ENCODE measurements at places on chromosomes 11 and 22.

- DNase-seq = no peak
Observed at GRCh38 chr22:39662686-39663052, 92.1 kb downstream of the CACNA1I start.

- DNase-seq = no peak
Observed at GRCh38 chr11:74094393-74094792, 76.4 kb downstream of the C2CD3 start.

- DNase-seq = no peak
Observed at GRCh38 chr22:49086181-49086580, 741.5 kb downstream of the BRD1 start.

DNA sequence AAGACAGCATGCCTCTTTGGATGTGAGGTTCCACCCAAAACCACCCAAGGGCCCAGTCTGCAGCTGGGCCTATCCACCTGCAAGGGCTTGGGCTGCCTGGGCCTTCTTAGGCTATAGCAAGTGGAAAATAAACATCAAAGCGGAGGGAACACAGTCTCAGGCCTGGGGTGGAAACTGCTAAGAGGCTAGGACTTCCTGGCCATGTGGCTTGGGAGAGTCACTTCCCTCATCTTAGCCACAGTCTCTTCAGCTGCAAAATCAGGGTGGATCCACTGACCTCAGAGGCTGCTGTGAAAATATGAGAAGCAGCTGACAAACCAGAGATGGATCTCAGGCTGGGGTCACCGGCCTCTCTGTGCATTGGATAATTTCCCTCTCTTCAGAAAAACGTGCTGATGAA, 30.6 kb upstream of the TFIP11 start:
- no peak for DNase-seq

DNA sequence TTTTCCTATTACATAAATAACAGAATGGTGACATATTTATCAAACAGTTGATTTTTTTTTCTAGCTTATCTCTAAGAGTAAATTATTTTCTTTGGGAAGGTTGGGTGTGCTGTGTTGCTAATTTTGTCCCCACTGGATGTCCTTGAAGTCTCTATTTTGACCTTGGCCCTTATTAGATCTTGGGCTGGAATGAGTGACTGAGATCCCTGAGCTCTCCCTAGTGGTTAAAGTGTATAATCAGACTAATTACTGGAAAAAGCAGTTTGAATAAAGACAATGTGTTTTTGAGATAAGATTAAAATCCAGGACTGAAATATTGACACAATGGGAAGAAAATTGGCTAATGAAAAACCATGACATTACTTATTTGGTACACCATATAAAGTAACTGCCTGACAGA, 56.1 kb downstream of the AASDHPPT start:
- no peak for DNase-seq

DNA sequence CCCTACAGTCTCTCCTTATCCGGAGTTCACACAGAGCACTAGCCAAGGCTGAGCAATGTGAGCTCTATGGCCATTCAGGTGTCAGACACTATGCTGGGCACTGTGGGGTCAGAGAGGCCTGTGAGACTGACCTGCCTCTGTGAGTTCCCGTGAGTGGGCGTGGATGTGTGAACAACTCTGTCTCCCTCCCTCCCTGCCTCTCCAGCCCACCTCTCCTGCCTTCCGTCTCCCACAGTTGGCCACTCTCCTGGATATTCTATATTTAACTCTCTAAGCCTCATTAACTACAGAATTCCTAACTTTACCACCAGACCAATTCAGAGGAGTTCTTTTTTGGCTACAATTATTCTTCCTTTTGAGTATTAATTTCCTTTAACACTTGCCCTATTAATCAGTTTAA, 191.6 kb upstream of the NCAM1 start:
- DNase-seq = no peak

DNA sequence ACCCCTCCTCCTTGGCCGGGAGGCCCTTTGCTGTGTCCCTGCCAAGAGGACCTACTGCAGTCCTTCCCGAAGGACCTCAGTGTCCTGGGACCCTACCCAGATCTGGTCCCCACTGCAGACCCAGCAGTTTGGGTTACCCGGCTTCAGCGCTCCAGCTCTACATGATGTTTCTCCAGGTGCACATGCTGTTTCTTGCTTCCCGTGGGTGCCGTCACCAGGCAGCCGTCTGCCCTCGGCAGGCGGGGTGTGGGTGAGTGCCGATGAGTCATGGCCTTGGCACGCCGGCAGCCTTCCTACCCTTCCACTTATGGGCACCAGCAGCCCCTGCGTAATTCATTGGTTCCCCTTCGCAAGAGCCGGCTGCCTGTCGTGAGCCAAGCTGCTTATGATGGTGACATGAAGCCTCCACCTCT, 101.8 kb downstream of the BCR start:
- peak; percentile 13 for DNase-seq

DNA sequence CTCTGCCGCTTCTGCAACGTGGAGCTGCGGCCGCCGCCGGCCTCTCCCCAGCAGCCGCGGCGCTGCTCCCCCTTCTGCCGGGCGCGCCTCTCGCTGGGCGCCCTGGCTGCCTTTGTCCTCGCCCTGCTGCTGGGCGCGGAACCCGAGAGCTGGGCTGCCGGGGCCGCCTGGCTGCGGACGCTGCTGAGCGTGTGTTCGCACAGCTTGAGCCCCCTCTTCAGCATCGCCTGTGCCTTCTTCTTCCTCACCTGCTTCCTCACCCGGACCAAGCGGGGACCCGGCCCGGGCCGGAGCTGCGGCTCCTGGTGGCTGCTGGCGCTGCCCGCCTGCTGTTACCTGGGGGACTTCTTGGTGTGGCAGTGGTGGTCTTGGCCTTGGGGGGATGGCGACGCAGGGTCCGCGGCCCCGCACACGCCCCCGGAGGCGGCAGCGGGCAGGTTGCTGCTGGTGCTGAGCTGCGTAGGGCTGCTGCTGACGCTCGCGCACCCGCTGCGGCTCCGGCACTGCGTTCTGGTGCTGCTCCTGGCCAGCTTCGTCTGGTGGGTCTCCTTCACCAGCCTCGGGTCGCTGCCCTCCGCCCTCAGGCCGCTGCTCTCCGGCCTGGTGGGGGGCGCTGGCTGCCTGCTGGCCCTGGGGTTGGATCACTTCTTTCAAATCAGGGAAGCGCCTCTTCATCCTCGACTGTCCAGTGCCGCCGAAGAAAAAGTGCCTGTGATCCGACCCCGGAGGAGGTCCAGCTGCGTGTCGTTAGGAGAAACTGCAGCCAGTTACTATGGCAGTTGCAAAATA, 816 bp downstream of the PDE3B start:
- DNase-seq = no peak

DNA sequence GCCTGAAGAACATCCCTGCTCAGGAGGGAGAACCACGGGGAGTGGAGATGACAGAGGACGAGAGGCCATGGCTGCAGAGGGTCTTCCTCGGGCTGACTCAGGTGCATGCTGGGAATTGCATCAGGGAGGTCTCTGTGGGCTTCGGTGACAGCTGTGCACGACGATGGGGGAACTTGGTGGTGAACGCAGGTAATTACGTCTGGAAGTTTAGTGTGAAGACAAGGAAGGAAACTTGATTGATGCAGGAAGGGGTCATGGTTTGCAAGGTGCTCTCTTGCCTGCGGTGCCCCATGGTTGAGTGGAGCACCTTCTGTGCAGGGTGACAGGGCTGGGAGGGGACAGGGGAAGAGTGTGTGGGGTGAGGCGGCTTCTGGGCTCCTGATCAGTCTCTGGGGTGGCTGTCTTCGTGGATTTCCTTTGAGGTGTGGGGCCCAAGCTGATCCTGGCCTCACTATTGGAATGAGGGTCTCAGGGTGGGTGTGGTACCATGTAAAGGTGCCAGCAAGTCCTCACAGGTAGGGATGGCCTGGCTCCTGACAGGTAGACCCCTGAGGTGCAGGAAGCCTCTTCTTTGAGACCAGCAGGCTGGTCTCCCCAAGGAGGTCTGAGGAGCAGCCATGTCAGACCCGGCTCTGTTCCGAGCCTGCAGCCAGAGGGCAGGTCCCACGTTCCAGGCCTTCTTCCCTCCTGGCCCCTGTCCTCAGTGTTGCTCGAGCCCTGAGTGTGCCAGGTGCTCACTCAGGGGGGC, 1020.1 kb downstream of the TBC1D22A start:
- no peak for DNase-seq

DNA sequence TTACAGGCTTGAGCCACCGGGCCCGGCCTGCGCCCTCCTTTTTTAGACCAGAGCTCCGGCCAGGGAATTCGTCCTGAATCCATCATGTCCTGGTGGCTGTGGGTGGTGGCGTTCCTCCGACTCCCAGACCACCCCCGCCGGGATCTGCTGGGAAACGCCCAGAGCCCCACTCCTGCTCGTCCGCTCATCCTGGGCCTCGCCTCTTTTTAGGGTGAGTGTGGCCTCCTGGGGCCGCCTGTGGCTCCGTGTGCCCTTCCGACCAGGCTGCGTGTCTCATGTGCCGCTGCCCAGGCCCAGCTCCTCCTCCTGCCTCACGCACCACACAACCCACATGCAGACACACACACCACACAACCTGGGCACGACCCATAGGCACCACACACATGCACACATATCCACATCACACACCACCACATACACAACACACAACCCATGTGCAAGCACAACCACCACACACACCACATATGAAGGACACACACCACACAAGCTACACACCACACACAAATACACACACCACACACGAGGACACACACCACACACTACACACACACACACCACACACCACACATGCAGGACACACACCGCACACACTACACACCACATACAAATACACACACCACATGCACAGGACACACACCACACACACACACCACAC, 946.2 kb downstream of the BRD1 start:
- no peak for DNase-seq

GRCh38 chr22:27778294-27779090, 23.1 kb downstream of the MN1 start:
- DNase-seq = no peak

DNA sequence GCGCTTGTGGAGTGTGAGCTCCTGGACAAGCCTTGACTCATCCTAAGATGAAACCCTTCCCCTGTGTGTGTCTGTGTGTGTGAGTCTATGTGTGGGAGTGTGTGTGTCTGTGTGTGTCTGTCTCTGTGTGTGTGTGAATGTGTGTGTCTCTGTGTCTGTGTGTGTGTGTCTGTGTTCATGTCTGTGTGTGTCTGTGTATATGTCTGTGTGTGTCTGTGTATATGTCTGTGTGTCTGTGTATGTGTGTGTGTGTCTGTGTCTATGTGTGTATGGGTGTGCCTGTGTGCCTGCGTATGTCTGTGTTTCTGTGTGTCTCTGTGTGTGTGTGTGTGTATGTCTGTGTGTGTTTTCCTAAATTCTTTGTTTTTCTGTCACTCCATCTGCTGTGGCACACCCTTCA, 48.7 kb downstream of the RPS6KA4 start:
- no peak for DNase-seq

- DNase-seq = no peak
Observed at GRCh38 chr11:12754582-12755234, 80.5 kb downstream of the TEAD1 start.

DNA sequence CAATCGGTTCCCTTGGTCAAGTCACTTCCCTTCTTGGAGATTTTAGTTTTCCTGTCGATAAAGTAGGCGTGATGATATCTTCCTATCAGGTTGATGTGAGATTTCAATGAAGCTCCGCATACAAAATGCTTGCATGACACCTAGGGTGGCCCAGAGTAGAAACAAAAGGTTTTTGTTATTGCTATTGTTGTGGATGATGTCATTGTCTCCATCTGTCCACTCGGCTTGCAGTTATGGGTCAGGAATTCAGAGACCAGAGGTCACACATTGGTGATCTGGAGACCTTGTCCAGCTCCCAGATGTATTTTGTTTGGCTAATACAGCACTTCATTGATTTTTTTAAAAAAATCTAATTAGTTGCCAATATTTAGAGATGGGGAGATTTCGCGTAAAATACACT, 382.1 kb downstream of the MN1 start:
- no peak for DNase-seq

DNA sequence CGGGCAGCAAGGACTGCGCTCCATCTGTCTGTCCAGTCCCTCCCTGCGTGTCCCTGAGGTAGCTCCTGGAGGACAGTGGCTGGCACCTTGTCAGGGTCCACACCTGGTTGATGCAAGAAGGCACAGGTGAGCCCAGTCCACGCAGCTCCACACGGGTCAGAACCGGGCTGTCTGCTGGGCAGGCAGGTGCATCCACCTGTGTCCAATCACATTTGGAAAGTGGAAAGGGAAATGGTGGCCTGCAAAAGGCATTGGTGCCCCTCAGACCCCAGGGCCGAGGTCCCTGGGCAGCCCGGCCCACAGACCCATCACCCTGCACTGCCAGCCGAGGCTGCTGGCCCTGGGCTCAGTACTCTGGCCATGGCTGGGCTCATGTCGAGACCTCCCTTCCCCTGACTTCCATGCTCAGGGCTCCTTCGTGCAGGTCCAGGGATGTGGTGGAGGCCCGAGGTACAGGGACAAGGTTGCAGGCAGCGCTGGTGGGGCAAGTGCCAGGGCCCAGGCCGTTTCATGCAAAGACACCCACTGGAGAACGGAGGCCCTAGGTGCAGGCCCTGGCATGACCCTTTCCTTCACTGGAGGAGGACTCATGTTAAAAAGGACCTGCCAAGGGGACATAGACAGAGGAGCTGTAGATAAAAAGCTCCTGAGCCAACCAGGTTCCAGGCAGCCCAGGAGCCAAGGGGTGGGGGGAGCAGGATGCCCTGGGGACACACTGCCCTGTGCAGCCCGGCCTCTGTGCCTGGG, 38.9 kb upstream of the TH start:
- DNase-seq = no peak

- no peak for DNase-seq
Observed at GRCh38 chr11:131748151-131749050, 378.0 kb downstream of the NTM start.

DNA sequence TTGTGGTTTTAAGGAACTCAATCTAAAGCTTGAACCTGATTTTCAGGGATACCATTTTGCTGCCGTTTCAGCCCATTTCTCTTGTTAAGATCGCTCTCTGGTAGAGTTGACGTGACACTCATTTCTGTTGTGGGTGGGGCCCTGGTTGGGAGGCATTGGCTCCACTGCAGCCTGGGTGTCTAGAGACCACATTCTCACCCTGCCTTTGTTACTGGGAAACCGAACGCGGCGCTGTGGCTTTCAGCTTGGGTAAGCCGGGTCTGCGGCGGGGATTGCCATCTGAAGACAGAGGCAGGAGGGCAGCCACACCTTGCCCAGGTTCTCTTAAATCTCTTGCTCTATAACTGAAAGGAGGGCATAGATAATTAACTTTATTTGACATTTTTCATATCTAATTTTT, 3.2 kb downstream of the EHF start:
- DNase-seq = no peak

- no peak for DNase-seq
Observed at GRCh38 chr11:119284344-119285157, 32.4 kb downstream of the MCAM start.

DNA sequence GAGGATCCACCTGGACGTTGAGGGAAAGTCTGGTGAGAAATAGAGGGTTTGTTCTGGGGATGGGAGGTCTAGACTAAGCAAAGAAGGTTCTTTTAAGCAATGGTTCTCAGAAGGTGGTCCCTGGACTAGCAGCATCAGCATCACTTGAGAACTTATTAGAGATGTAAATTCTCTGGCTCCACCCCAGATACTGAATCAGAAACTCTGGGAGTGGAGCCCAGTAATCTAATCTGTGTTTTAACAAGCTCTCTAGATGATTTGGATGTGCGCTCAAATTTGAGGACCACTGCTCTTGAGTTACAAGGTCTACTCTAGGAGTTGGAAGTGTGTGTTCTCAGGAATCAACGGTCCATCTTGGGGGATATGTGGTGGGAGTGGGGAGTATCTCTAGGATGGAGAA, 3.3 kb upstream of the ABCG4 start:
- DNase-seq = no peak

All from DMS 273 treated with DMSO at 0.1 percent for 48 hours (cell line).